ENCODE measurements at places on chromosomes 16 and 17.

GRCh38 chr16:50901062-50901461 lies 159.2 kb downstream of the CYLD start:
- no peak for DNase-seq

GRCh38 chr17:16150251-16150856 lies 65.0 kb downstream of the NCOR1 start:
- DNase-seq, result peak; percentile 3

GRCh38 chr17:10294180-10294579 lies 78.6 kb downstream of the MYH13 start:
- no peak for DNase-seq

DNA sequence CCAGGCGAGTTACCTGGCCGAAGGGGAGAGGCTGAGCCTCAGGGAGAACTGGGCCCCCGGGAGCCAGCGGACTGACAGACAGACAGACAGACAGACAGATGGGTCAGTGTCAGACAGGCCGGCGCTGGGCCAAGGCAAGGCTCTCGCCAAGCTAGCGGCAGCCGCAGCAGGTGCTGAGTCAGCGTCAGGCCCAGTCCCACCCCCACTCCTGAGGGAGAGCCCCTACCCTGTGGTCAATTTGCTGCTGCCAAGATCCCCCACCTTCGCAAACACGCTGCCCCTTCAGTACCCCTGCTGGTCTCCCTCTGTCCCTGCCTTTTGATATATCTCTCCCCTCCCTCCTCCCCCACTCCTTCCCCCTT lies 1.5 kb downstream of the FGF11 start:
- DNase-seq, result peak; percentile 58

DNA sequence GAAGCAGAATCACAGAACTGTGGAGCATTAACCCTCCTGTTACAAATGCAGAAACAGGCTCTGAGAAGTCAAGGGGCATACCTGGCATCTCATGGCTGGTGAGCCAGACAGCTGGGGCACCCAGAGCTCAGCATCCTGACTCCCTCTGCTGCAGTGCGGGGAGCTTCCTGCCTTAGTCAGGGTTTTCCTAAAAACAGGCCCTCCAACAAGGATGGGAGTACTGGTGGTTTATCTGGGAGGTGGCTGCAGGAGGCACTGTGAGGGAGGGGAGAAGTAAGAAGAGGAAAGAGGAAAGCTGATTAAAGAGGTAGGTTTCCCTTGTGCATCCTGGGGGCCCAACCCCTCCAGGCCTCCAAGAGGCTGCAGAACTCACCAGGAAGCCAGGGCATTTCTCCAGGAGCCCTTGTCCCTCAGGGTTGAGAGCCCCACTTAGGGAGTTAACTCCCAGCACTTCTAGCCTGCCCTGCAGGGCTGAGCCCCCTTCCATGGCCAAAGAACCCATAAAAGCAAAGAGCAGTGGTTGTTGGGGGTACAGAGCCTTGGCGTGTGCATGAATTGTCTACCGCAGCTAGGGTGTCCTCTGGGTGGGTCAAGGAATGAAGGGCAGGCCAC lies 261.5 kb upstream of the RPL38 start:
- DNase-seq, result no peak

GRCh38 chr16:30054959-30055553 lies 10.5 kb upstream of the ALDOA start:
- peak; percentile 25 for DNase-seq

DNA sequence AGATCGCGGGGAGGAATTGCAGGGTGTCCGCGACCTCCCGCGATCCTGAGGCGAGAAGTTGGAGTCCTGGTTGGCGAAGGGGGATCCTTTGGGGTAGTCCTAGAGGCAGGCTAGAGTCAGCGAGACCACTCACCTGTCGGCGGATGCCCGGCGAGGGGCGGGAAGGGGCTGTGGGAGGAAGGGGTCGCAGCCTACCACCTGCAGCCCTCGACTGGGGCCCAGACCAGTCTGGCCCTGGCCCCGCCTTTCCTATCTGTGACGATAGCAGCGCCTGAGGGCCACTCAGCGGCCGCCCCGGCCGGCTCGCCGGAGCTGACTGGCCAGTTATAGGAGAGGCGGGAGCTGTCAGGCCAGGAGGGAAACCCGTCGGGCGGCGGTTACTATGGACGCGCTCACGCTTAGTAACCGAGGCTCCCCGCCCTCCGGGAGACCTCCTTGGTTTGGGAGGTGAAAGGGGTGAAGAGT lies at the start of gene TEKT3:
Gene TEKT3, minus strand, starts transcription at position 213 of the 465 bp plus-strand sequence. CDS start 10,012 bp downstream, outside the sequence.
- peak; percentile 67 for DNase-seq

DNA sequence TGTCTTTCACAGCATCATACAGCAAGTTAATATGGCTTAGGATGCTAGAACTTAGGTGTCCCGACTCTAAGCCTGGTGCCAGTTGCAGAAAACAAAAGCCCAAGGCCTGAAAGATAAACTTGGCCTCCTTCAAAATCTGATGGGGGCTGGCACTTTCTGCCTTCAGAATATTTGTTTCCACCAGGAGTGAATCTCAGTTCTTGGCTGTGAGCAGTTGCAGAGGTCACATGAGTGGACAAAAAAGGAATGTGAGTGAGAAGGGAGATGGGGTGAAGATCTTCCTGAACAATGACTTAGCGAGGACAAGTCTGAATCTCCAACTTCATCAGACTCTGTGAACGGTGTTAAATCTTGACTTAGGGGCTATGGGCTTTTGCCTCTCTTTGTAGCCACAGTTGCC lies 46.6 kb downstream of the HOXB1 start:
- DNase-seq, result no peak

- no peak for DNase-seq
These were observed 11.1 kb downstream of the C16orf86 start for GRCh38 chr16:67677712-67678111.

DNA sequence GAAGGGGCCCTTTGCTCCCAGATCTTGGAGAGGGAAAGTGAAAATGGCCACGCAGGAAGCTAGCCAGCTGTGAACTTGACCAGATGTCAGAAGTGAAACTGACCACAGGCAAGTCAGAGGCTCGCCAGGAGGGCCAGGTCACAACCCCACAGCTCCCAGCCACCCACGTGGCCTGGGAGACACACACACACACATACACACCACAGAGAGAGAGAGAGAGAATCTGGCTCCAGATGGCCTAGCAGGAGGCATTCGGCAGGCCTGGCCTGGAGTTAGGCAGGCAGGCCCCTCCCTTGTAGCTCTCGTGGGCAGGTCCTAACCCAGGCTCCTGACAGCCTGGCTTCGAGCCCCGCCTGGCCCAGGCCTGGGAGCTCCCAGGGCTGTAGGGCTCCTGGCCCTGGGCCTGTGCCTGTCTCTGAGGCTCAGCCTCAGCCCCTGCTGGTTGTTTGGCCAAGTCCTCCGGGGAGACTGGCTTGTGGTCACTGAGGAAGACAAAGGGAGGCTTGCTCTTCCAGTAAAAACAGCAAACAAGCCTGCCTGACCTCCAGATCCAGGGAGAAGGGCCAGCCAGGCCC lies 20.2 kb downstream of the NGFR start:
- peak; percentile 73 for DNase-seq

- no peak for DNase-seq
These were observed 40.6 kb downstream of the HIC1 start for GRCh38 chr17:2095536-2095910.

- no peak for DNase-seq
These were observed 80.2 kb downstream of the CACNG1 start for GRCh38 chr17:67124450-67125148.

DNA sequence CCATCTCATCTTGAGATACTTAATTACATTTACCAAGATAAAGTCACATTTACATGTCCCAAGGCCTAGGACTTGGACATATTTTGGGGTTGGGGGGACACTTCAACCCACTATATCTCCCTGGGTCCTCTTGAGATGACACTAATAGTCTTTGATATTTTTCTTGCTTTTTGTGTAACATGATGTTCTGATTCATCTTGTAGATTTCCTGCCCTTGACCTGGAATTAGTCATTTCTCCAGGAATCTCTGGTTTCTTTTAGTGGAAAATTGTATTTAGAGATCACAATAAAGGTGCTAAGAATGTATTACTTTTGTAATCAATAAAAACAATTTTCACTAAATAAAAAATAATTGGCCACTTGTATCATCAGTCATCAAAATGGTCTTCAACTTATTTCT lies 157.3 kb downstream of the VPS53 start:
- no peak for DNase-seq

DNA sequence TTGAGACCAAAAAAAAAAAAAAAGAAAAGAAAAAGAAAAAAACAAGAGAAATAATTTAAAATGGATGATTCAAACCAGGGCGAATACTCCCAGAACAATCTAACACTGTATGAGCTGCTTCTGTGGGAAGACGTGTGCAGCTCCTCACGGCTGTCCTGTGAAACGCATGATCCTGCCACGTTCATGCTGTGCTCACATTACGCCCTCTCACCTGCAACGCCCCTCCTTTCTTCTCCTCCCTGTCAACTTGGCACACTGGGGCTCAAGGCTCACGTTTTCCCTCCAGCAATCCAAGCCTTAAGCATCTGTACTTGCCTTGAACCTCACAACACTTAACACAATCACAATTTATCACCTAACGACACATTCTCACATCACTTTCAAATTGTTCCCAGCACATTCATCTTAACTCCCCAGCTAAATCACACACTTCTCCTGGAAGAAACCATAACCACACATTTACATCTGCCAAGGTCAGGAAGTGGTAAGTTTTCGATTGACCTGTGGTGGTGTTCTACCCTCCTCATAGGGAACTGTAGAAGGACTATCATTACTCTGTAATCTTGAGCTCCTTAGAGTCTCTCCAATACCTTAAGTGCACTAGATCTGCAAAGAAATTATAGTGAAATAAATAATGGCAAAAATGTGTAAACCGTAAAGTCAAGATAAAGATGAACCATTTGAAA lies 29.1 kb downstream of the MBTPS1 start:
- no peak for DNase-seq

- DNase-seq, result no peak
These were observed 37.9 kb downstream of the MPRIP start for GRCh38 chr17:17080181-17080631.

DNA sequence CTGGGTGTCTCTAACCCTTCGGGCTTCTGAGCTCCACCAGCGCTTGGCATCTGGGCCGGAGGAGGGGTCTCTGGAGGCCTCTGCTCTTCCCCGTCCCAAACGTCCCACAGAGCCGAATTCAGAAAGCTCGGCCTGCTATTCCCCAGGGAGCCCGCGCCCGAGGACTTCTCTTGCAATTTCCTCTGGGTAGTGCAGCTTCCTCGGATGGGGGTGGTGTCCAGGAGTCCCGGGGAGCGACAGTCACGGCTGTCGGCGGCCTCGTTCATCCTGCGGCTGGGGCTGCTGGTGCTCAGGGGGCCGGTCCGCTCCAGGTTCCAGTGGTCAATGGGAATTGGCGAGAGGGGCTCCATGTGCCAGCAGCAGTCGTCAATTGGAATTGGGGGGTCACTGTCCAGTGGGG lies 11.8 kb upstream of the NLRC3 start:
- no peak for DNase-seq

DNA sequence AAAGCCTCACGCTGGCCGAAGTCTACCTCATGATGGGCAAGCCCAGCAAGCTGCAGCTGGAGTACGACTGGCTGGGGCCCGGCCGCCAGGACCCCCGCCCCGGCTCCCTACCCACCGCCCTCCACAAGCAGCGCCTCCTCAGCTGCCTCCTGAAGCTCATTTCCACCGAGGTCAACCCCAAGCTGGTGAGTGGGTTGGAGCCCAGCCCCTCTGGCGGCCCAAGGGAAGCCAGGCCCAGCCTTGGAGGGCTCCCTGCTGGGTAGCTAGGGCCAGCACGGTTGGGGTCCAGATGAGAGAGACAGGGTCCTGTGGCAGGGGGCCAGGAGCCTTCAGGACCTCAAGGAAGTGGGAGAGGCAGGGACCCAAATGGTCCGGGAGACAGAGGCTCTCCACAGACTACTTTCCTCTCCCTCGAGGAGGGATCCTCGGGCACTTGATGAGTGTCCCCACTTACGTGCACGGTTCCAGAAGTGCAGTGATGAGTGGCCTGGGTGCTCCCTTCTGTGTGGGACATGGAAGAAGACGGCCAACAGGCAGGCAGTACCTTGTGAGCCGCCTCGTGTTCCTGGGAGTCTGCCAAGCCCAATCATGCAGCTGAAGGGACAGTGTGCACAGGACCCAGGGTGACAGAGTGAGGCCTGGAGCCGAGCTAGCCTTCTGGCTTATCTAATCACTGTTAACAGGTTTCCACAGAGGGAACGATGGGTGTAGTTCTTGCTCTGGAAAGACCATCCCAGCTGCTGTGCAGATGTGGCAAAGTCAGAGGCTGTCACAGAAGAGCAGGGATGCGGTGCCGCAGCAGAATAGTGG lies 21.1 kb upstream of the JPT2 start:
- DNase-seq, result no peak

DNA sequence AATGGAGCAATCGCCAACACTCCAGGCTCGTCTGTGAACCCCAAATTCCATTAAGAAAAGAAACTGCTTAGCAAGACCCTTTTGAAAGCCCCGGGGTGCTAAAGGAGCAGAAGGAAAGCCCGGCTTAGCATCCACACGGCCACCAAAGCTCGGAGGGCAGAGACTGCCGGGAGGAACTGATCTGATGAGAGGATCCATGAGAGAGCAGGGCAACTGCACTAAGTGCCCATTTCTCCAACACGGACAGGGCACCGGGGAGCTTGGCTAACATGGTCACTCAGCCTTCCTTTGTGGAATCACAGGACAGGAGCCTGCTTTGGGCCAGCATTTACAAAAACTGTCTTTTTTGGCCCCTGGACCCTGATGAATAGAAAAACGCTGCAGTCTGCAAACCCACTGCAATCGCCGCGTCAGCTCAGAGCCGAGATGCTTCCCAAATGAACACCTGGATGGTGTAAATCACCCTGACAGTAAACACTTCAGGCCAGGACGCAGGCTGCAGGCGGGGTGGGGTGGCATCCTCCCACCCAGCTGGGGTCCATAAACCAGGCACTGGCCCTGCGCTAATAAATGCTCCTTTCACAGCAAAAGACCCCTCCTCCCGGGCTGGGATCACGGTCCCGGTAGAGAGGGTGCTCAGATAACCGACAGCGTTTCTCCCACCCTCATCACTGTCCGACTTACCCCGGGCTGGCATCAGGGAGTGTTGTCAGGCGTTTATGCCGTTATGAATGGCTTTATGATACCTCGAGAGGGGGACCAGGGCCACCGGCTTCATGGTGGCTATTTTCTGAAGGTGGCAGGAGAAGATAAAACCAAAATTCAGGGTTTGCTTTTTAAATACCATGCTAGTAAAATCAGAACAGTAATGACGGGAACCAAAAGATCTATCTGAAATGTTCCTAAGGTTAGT lies 299.5 kb downstream of the IRF8 start:
- peak; percentile 40 for DNase-seq

- no peak for DNase-seq
These were observed 39.0 kb downstream of the GRB2 start for GRCh38 chr17:75366432-75366831.

- no peak for DNase-seq
These were observed 239.5 kb downstream of the ABCC12 start for GRCh38 chr16:47916266-47916665.

DNA sequence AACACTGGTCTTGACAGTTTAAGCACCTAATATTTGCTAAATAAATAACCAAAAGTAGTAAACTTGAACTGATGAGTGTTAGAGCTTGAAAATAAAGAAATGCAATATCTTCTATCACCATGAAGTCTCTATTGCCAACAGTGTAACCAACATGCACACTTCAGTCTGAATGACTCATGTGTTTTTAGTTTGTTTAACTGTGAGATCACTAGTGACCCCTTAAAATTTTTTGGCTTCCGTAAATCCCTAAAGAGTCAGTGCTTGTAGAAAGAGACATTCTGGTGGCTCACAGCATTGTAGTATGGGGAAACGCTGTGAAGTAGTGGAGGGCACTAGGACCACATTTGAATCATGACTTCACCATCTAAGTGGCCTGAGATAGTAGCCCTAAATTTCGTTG lies 341.1 kb downstream of the PMP22 start:
- no peak for DNase-seq
